ENCODE measurements at places on chromosomes 4 and X.

DNA sequence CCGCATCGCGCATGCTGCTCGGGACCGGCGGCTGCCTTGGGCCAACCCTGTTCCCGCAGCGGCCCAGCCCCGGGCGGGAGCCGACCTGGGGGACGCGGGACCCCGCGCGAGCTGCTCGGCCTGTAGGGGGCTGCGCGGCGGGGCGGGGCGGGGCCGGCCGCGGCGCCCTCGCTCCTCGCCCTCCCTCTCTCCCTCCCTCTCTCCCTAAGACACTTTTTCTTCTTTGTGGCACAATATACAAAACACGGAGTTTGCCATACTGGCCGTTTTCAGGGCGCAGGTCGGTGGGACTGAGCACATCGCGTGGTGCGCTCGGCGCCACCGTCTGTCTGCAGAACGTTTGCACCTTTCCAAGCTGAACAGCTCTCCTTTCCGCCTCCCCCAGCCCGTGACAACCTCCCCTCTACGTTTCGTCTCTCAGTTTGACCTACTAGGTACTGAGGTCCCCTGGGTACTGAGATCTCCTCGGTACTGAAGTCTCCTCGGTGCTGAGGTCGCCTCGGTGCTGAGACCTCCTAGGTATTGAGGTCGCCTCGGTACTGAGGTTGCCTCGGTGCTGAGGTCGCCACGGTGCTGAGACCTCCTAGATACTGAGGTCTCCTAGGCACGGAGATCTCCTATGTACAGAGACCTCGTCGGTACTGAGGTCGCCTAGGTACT, 261.1 kb upstream of the PLCXD1 start:
- DNase-seq, result no peak

DNA sequence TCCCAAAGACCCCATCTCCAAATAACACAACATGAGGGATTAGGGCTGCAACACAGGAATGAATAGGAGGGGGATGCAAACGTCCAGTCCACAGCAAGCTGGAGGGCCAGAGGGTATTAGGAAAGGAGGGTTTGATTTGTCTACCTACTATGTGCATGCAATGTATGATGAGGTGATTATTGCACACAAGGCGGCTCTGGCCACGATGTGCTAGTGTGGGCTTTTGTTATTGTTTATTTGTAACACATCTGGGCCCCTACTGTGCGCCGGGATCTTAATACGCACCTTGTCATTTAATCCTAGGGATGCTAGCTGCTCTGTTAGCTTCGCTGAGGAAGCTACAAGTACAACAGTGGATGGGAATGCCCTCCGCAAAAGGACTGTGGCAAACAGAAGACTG, 19.5 kb downstream of the SH3KBP1 start:
- DNase-seq, result no peak

DNA sequence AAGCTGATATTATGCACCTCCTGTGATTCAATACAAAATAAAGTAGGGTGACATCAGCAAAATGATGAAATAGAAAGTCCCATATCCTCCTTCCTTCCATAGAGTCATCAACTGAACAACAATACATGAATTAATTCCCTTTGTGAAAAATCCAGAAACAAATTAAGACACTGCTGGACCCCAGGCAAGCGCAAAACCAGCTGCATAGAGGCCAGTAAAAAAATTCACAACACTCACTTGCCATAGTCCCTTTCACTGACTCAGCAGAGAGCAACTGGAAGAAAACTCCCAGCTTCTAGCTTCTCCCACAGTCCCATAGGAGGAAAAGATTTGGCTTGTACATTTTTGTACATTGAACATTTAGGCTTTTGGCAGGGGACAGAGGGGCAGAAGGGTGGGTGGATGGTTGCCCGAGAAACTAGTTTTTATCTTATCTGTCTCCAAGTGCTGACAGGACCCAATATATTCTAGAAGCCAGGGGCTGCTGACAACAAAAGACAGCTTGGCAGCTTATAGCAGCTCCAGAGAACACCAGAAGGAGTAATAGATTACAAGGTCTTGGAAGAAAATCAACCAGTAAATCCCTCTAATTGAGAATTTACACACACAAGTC, 124.6 kb downstream of the NDST3 start:
- DNase-seq, result no peak

GRCh38 chr4:14592950-14593349, 409.3 kb upstream of the CPEB2 start:
- no peak for DNase-seq

DNA sequence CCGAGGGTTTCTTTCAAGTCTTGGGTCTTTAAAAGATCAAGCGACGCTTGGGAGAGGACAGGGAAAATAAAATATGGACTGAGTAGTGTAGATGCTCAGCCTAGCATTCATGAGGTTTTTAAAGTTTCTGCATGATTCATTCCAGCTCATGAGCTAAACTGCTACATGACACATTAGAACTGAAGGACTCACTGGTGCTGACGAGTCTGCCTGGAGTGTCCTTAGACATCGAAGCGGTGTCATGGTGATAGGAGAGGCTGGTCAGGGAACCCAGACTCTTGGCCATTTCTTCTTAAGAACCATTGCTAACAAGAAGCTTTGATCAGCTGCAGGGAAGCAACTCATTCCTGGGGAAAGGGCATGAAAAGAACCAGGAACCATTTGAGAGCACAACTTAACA, 158.6 kb downstream of the TRIML1 start:
- no peak for DNase-seq

DNA sequence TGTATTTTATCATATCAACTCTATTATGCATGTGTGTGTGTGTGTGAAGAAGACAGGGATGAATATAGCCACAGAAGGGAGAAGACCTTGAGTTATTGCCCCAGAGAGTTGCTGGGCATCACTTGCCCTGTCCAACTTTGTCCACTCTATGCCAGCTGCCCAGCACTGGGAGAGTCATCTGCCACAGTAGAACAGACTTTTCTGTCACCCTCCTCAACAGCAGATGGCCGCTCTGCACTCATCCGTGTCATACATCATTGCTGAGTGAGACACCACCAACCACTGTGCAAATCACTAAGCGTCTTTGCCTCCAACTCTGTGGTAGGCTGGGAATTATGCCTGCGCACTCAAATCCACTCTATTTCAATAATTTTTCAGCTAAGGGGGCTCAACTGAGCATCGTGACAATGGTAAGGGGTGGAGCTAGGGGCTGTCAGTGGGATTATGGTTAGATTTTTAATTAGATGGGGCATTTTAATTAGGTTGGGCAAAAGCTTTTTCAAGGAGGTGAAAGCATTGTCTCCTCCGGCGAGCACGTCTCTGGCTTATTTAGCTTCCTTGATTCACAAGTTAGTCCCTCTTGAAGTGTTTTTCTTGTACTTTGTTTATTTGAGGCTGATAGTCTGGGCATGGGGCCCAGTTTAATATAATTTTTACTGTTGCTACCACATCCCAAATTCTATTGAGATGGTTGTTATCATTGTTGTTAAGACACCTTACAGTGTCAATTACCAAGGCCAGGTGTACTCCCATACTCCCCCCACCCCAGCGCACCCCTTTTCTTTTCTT, 100.1 kb upstream of the KLF3 start:
- no peak for DNase-seq

DNA sequence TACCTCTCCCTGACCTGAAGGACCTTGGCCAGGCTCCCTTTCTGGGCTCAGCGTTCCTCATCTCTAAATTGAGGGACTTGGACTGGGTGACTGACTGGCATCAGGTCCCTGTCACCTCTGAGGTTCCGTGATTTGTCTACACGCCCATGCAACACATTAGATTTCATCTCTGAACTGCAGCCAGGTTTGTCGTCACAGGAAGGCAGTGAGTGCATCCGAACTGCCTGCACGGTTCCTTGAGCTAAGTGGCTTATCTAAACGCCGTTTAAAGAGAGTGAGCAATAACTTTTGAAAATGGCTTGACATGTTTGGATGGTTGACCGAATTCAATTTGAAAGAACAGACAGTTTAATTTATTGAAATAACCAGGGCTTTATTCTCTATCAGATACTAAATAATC, 70.1 kb downstream of the PCYT1B start:
- DNase-seq, result no peak
